ENCODE measurements at places on chromosomes 6 and 20.

DNA sequence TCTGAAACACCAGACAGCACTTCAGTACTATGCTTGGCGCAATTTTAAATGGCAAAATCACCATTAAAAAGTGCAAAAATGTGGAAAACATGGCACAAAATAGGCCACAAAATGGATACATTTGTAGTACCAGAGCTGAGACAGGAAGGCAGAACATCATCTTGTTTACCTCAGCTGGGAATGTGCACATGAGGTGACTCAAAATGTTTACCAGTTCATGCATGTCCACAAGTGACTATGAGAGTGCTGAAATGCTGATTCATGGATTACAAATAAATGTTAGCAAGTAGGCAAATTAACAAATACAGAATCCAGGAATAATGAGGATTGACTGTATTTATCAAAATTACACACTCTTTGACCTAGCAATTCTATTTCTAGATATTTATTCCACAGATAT, 201.6 kb downstream of the ISM1 start:
- DNase-seq = no peak

DNA sequence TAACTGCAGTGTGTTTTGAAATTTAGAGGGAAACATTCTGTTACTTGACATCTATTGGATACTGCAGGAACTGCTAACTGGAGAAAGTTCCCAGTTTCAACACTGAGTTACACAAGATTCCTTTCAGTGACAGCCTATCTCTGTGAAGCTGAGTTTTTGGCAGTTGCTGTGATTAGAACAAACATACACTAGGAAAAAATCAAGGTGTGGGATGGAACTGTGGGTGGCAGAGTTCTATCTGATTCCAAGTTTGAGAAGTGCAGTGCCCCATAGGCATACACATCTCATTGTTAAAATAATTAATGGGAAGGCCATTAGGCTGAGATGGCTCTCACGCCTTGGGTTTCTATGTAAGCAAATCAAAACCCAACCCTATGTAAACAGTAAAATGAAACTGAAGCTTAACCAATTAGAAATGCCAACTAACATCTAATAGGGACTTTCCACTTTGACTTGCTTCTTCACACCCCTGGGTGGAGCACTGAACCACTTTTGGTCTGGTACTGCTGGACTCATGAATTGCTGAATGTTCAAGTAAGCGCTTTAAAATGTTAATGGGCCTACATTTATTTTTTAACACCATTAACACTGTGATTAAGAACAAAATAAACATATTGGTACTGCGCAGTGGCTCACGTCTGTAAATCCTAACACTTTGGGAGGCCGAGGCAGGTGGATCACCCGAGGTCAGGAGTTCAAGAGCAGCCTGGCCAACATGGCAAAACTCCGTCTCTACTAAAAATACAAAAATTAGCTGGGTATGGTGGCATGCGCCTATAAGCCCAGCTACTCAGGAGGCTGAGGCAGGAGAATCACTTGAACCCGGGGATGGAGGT, 55.2 kb upstream of the TBC1D7 start:
- DNase-seq = no peak

GRCh38 chr6:111485342-111485741, 2.3 kb upstream of the REV3L start:
- no peak for DNase-seq

GRCh38 chr20:51584737-51585136, 42.2 kb upstream of the NFATC2 start:
- DNase-seq = no peak

DNA sequence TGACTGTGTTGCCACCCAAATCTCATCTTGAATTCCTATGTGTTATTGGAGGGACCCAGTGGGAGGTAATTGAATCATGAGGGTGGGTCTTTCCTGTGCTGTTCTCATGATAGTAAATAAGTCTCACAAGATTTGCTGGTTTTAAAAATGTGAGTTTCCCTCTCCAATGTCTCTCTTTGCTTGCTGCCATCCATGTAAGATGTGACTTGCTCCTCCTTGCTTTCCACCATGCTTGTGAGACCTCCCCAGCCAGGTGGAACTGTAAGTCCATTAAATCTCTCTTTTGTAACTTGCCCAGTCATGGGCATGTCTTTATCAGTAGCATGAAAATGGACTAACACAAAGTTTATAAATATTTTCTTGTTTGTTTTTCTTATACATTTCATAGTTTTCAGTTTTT, 990.5 kb upstream of the CITED2 start:
- DNase-seq = no peak

Measured in NT2/D1 (cell line).